ENCODE measurements at places on chromosomes 4 and X. TPM values are rescaled to one million over a fixed set of nuclear protein-coding genes. Genes with fewer than 3 reads are reported as not detected.

MYOZ2 gene
- polyA plus RNA-seq = 0.62 TPM

DAPP1 gene
- 1.8 TPM for polyA plus RNA-seq

DNA sequence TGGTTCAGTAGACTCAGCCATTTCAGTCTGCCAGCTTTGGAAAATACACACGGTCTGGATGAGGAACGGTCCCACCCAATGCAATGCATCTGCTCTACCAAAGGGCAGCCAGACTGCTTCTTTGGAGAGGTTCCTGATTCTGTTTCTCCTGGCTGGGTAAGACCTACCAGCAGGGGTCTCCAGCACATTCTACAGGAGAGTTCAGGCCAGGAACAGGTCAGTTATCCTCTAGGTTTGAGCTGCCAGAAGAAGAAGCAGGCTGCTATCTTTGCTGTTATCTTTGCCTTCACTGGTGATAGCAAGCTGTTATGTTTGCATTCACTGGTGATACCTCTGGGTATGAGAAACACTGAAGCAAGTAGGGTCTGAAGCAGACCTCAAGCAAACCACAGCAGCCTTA lies 45.5 kb upstream of the PBDC1 start:
- no peak overlapping the region for H3K27ac ChIP-seq
- no peak overlapping the region for H3K4me3 ChIP-seq
- no peak for DNase-seq
- H3K36me3 ChIP-seq = no peaks in the 10 kb centered on the region

DNA sequence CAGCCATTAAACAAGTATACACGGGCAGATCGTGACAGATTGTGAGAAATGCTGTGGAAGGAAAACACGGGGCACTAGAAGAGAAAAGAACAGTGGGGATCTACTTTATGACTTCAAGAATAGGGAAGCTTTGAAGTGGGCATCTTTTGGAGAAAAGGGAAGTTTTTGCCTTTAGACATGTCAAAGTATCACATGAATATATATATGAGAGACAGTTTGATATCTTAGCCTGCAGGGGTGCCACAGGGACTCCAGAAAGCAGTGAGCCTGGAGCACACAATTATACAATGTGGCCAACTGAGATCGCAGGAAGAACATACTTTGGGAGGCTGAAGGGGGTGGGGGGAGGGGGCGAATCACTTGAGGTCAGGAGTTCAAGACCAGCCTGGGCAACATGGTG lies 35.7 kb downstream of the RELL1 start:
- H3K4me3 ChIP-seq = no peak overlapping the region
- no peak overlapping the region for H3K27ac ChIP-seq
- peaks cover 16% of the 10 kb centered on the region for H3K4me1 ChIP-seq
- DNase-seq = no peak

DNA sequence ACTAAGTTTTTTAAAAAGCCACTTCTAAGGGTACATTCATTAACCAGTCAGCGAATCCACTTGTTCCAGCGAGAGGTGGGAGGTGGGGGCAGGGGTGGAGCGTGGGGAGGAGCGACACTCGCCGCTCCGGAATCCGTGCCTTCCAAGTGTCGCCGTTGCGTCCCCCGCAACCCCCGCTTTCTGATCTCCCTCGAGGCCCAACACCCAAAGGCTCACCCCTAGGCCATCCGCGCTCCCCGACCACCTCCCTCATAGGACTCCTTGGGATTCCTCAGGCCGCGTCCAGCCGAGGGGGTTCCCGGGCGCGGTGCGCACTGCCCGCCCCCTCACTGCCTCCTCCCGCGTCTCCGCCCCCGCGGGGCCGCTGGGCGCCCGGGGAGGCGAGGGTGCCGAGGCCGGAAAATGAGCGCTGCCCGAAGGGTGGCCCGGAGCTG lies 108.1 kb upstream of the STOX2 start:
- no peak overlapping the region for H3K27ac ChIP-seq
- peak overlapping the region; percentile 49 for H3K4me3 ChIP-seq
- H3K27me3 ChIP-seq = peaks cover 14% of the 10 kb centered on the region

DNA sequence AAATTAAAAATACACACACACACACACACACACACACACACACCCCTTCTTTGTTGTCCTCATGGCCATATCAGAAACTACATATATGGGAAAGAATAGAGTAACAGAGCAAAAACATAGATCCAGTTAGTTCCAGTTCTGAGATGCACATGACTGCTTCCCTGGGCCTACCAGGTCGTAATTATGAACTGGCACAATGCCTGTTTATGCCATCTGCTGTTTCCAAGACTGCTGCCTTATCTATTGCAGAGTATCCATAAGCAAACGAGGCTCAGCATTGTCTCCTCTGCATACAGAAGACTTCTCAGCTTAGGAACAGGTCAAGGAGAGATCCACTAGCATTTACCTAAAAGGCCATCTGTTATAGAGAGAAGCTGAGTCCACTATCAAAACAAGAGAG lies 789.0 kb downstream of the TECRL start:
- H3K4me3 ChIP-seq = no peak overlapping the region
- no peaks in the 10 kb centered on the region for H3K36me3 ChIP-seq
- no peaks in the 10 kb centered on the region for H3K27me3 ChIP-seq
- no peak overlapping the region for H3K27ac ChIP-seq

DNA sequence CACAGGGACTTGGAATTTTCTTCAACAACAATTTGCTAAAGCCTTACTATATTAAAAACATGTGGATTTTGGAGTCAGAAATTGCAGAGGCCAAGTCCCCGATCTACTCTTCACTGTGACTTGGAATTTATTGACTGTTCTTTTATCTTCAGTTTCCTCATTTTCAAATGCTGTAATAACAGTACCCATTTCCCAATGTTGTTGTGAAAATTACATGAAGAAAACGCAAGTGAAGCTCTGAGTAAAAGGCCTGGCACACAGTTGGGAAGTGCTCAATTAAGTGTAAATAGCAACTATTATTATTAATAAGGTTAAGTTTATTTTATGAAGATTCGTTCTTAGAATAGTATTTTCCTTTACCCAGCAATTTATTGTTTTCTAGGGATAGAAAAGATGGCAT lies 15.7 kb downstream of the STBD1 start:
- H3K27ac ChIP-seq = no peak overlapping the region
- H3K27me3 ChIP-seq = no peaks in the 10 kb centered on the region
- H3K4me3 ChIP-seq = no peak overlapping the region
- no peak for DNase-seq
- no peaks in the 10 kb centered on the region for H3K4me1 ChIP-seq

- no peak overlapping the region for H3K4me3 ChIP-seq
- no peaks in the 10 kb centered on the region for H3K4me1 ChIP-seq
- H3K27ac ChIP-seq = no peak overlapping the region
- no peaks in the 10 kb centered on the region for H3K36me3 ChIP-seq
- DNase-seq = no peak
- no peaks in the 10 kb centered on the region for H3K27me3 ChIP-seq
Observed at GRCh38 chrX:100674705-100675104, 30.7 kb downstream of the SRPX2 start.

GRCh38 chr4:185145572-185145971 lies 2.5 kb downstream of the SLC25A4 start:
- peaks cover 4% of the 10 kb centered on the region for H3K4me1 ChIP-seq
- no peak overlapping the region for H3K27ac ChIP-seq
- H3K4me3 ChIP-seq = no peak overlapping the region
- peaks cover 2% of the 10 kb centered on the region for H3K36me3 ChIP-seq
- peaks cover 2% of the 10 kb centered on the region for H3K27me3 ChIP-seq
- DNase-seq = no peak

DNA sequence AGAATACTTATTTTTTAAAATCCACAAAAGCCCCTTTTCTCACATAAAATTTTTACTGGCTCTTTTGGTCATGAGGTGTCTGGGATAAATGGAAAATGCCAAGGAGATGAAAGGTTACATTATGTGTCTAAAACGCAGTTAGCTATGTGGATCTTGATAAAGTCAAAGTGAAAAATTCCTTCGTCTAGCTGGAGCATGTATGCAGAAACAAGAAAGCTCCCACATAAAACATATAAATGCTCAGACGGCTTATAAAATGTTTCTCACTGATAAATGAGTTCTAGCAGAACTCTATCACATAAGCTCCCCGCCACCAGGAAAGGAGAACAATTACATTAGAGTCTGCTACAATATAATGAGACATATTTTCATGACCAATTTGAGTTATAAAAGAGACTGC lies 83.8 kb downstream of the TBC1D9 start:
- no peaks in the 10 kb centered on the region for H3K27me3 ChIP-seq
- H3K27ac ChIP-seq = no peak overlapping the region
- peaks cover 2% of the 10 kb centered on the region for H3K36me3 ChIP-seq
- DNase-seq = no peak

DNA sequence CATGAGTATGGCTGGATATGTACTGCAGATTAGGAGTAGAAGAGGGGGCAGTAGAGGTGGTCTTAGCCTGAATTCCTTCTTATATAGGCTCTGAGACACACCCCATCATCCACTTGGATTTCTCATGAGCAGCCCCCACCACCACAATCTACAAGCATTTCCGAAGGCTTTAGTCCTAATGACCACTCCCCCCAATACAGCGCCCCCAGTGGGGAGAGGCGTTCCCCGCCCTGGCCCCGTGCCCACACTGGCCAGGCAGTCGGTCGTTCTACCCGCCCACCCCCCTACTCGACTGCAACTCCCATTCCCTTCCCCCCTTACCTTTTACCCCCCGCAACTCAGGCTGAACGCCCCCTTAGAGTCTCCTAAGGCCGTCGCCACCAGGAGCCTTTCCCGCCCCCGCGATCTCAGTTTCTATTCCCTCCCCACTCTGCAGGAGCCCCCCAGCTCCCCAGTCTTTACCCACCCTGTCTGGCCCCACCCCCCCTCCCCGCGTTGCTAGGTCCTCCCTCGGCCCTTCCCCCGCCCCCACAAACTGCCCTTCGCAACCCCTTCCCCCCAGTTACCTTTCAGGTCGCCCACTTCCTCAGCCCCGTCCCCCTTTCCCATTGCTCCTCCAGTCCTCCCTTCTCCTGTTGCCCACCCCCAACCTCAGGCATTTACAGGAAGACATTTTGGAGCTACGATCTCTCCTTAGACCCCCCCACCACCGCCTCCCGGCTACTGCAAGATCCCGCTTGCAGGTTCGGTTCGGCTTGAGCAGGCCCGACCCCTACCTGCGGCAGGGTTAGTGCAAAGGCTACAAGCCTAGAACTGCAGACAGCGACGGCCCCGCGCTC lies 468 bp downstream of the ZMYM3 start:
- peak overlapping the region; percentile 91 for H3K4me3 ChIP-seq
- H3K27me3 ChIP-seq = no peaks in the 10 kb centered on the region
- peak; percentile 47 for DNase-seq
- H3K36me3 ChIP-seq = no peaks in the 10 kb centered on the region

DNA sequence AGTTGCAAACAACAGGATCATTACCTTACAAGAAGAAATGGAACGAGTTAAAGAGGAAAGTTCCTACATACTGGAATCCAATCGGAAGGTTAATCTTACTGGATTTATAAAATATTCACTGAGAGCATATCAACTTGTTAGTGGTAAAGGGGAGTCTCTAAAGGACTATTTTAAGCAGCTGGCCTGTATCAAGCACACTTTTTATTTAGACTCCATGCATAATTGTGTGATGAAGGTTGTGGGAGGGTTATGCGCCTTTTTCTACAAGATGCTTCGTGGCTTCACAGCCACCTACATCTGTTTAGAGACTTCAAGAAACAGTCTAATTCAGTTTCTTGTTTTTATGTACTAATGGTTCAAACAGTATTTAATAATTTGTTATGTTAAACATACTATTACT lies 56.6 kb downstream of the GRSF1 start:
- peaks cover 8% of the 10 kb centered on the region for H3K36me3 ChIP-seq
- H3K4me1 ChIP-seq = no peaks in the 10 kb centered on the region
- no peaks in the 10 kb centered on the region for H3K27me3 ChIP-seq
- H3K27ac ChIP-seq = no peak overlapping the region

DNA sequence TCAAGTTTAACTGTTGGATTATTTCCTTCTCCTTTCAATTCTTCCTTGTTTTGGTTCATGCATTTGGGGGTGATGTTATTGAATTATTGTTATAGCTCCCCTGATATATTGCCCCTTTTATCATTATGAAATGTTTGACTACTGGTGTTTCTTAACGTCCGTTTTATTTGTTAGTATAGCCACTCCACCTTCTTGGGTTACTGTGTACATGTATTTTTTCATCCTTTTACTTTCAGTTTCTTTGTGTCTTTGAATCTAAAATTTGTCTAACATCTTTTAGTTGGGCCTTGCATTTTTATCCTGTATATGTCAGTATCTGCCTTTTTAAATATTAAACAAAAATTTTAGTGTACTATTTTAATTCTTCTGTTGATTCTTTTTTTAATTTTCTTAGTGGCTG lies 88.7 kb downstream of the TNIP2 start:
- H3K4me1 ChIP-seq = no peaks in the 10 kb centered on the region
- no peak overlapping the region for H3K27ac ChIP-seq
- H3K36me3 ChIP-seq = peaks cover 55% of the 10 kb centered on the region

All from small intestine (tissue), 16 donors.